ENCODE measurements at places on chromosomes 16 and 17.

- no peak for DNase-seq
Observed at GRCh38 chr17:58086953-58087352, 3.7 kb downstream of the DYNLL2 start.

- DNase-seq = peak; percentile 72
Observed at GRCh38 chr16:11667824-11668622, at the start of gene SNN. TSS of gene SNN (plus strand) at chr16:11668455. CDS start at chr16:11676060, 7,605 bp downstream.

- no peak for DNase-seq
Observed at GRCh38 chr16:50861970-50862411, 120.1 kb downstream of the CYLD start.

- DNase-seq = no peak
Observed at GRCh38 chr16:2284797-2285576, 17.1 kb upstream of the RNPS1 start.

- no peak for DNase-seq
Observed at GRCh38 chr16:1909561-1910231, 8.5 kb downstream of the HS3ST6 start.

- no peak for DNase-seq
Observed at GRCh38 chr17:79080349-79080748, 5.7 kb downstream of the ENGASE start.

GRCh38 chr17:48850792-48851323 lies 20.0 kb downstream of the CALCOCO2 start:
- no peak for DNase-seq

DNA sequence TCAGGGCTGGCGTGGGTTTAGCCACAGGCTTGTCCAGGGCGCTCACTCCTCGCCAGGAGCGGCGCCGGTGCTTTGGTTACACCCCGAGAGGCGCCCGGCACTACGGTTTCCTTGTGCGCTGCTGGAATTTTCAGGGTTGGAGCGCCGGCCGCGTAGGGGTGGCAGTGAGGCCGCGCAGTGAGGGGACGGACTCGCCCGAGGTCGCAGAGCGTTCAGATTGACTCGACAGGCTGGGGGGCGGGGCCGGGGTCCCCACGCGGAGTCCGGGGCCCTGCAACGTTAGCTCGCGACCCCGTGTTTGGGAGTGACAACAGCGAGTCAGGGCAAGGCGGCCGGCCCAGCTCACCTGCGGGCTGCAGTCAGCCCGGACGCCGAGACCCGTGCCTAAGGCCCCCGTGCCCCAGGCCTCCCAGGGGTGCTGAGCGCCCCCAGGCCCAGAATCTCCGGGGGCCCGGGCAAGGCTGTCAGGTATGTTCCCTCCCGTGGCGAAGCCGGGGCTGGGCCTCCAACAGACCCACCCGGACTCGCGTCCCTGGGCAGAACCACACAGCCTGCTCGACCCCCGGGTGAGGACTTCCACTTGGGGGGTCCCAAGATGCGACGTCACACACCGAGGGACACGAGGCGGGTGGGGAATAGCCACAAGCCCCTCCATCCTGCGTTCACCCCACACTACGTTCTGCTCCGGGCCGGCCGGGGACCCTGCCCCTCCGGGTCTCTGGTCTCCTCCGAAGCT lies 1.3 kb upstream of the ACTG1 start:
- no peak for DNase-seq

GRCh38 chr17:73482251-73482716 lies 162.0 kb downstream of the SDK2 start:
- DNase-seq = no peak

DNA sequence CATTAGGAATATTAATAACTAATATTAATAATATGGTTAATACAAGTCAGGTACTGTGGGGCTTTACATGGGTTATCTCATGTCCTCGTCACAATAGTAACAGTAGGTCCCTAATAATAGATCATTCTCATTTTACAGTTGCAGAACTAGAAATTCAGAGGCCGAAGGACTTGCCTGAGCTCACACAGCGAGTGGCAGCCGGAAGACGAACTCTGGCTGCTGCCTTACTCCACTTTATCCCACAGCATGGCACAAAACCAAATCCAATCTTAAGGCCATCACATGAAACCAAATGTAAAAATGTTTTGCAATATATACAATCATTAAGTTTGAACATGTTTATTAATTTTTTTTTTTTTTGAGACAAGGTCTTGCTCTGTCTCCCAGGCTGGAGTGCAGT lies 13.6 kb downstream of the GNA13 start:
- no peak for DNase-seq

DNA sequence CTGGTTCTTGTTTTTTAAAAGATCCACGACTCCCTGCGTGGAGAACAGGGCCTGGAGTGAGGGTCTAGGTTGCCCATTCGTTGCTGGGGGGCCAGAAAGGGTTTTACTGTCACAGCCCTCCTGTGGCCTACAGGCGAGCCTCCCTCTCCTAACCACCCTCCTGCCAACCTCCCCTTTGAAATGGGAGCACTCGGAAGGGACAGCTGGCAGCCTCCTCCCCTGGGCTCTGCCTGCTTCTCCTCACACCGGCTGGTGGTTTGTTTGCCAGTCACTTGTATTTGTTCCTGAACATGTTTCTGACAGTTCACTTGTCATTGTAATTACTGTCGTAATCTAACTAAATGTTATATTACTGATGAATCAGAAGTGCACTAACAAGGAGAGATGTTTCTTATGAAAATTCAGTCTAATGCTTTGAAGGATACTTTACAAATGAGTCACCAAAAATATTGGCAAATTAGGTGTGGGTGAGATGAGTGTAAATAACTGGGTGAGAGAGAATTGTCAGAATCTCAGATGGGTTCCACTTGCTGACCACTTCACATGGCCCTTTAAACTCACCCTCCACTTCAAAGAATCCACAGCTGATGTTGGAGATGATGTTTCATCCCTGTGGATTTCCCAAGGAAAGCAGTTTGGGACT lies 2.7 kb upstream of the SPPL2C start:
- DNase-seq = no peak

- DNase-seq = no peak
Observed at GRCh38 chr17:81923302-81924260, 4.0 kb downstream of the MAFG start.

DNA sequence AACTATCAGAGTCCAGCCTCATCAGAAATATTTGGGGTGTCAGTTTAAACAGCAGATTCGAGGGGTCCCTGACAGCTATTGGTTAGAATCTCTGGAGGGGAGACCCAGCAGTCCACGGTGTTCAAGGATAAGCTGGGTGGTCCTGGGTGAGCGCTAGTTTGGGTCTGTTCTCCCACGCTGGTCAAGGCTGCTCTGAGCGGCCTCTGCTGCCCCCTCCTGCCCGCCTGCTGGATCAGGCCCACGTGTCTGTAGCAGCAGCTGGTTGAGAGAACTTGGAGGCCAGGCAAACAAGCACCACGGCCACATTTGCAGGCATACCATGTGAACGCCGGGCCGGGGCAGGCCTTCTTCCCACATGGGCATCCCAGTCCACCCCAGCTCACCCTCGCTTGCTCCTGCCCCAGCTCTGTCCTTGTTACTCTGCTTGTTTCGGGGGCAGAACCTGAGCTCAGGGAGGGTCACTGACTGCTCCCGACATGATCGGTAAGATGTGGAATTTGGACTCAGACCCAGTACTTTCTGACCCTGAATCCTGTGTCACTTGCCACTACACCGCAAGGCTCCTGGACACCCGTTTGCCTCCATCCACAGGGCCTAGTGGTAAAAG lies 7.4 kb downstream of the FOXF1 start:
- DNase-seq = no peak

DNA sequence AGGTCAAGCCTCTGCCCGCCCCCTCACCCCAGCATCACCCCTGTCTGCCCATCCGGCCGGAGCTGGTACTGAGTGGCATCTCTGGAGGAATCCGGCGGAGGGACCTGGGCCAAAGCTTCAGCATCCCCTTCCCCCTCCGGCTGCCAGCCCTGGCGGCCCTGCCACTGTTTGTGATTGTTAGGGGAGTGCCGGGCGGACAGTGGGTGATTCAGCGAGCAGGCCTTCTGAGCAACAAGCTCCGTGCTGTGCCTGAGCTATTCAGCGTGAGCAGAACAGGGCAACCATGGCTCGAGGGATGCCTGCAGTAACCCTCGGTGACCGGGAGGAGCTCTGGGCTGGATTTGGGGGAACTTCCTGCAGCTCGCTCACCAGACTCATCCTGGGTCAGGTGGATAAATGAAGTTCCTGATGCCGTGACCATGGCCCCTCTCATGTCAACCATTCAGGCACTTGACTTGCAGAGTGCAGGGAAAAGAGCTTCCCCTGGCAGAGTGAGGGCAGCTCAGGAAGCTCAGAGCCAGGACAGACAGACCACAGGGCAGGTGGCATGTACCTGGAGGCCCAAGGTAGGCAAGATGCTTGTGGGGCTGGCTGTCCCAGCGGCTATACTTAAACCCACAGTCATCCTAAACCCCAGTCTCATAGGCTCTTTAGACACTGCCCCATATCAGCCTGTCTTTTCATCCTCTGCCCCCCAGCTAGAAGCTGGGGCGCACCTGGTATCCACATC lies 24.3 kb upstream of the MLKL start:
- DNase-seq = no peak

DNA sequence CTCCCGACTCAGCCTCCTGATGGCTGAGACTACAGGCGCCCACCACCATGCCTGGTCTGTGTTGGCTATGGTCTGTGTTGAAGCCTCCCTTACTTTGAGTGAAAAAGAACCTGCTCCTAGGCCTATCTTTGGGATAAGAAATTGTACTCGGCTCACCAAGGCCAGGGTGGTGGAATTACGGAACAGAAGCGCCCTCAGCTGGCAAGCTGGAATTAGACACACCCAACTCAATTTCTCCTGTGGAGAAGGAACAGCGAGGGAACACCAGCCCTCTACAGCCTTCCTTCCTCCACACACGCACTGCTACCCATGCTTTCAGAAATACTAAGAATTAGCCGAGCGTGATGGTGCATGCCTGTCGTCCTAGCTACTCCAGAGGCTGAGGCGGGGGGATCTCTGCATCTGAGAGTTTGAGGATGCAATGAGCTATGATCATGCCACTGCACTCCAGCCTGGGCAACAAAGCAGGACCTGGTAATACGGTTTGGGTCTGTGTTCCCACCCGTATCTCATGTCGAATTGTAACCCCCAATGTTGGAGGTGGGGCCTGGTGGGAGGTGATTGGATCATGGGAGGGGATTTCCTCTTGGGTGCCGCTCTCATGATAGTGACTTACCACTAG lies 40.1 kb upstream of the RBBP6 start:
- no peak for DNase-seq

DNA sequence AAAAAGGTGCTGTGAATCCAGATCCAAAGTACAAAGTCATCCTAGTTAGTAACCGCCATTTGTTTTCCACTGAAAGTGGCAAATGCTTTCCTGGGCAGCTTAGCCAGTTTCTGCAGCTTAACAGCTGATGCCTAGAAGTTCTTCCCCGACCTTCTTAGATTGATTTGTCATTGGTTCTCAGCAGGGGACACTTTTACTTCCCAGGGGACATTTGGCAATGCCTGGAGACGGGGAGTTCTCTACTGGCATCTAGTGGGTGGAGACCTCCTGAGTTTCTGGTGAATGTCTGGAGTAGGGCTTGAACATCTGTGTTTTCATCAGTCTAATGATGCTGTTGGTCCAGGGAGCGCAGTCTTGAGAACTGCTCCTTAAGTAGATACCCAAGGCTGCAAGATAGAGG lies 7.6 kb downstream of the DNAJA3 start:
- no peak for DNase-seq

GRCh38 chr17:40901981-40902474 lies 17.0 kb upstream of the KRT20 start:
- DNase-seq = no peak

DNA sequence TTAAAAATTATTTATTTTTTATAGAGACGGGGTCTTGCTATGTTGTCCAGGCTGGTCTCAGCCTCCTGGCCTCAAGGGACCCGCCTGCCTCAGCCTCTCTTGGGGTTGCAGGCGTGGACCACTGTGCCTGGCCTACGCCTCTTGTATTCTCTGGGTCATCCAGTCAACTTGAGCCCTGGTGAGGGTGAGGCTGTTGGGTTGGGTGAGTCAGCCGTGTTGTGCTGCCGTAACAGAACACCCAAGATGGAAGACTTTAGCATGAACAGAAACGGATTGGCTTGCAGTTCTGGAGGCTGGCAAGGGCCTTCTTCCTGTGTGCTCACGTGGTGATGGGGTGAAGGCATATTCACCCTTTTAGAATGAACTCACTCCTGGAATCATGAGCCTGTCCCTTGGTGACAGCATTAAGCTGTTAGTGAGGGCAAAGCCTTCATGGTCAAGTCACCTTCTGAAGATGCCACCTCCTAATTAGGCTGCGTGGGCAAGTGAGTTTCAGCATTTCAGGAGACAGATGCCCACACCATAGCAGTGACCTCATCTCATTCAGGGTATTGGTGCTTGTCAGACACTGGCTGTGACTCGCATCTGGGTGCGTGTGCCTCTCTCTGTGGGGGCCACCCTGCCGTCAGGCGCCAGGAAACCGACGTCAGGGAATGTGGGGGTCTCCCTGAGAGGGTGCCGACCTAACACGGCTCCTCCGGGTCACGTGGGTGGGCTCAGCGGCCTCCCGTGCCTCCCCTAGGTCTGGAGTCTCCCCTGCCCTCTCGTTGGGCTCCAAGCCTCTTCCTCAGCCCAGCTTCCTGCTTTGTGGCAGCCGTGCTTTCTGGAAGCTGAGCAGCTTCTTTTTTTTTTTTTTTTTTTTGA lies 49.8 kb downstream of the WDR45B start:
- no peak for DNase-seq

DNA sequence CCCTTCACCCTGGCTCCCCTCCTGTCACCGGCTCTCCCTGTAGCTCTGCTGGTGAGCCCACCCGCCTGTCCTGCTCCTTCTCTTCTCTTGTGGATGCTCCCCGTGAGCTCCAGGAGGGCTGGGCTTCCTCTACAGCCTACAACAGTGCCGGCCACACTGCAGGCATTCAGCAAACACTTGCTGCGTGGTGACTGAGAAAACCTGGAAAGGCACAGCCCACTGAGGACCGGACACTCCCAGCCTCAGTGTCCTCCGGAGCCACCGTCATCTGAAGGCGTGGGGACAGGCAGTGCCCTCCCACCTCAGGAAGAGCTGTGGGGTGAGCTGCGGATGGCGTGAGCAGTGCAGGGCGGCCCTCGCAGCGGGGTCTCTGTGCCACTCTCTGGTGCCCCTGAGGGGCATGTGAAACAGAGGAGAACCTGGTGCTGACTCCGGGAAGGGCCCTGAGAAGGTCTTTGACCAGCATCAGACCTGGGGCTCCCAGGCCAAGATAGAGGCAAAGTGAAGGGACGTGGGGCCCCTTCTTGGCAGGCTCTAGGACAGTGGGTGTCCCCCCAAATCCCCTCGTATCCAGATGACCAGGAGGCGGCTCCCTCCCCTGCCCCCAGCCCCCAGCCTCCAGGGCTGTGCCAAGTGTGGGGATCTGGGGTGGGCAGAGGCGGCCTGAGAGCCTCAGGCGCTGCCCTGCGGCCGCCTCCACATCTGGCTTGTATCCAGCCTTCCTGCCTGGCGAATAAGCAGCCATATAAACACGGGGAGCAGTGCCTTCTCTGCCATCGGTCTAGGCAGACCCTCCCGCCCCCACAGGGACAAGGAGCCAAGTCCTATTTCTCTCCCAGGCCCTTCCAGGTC lies 44.0 kb upstream of the PABPN1L start:
- no peak for DNase-seq

- no peak for DNase-seq
Observed at GRCh38 chr17:44628243-44629188, 27.8 kb upstream of the MEIOC start.

- no peak for DNase-seq
Observed at GRCh38 chr17:53033297-53033696, 789.4 kb upstream of the KIF2B start.
